ENCODE measurements at places on chromosomes 1 and 21.

DNA sequence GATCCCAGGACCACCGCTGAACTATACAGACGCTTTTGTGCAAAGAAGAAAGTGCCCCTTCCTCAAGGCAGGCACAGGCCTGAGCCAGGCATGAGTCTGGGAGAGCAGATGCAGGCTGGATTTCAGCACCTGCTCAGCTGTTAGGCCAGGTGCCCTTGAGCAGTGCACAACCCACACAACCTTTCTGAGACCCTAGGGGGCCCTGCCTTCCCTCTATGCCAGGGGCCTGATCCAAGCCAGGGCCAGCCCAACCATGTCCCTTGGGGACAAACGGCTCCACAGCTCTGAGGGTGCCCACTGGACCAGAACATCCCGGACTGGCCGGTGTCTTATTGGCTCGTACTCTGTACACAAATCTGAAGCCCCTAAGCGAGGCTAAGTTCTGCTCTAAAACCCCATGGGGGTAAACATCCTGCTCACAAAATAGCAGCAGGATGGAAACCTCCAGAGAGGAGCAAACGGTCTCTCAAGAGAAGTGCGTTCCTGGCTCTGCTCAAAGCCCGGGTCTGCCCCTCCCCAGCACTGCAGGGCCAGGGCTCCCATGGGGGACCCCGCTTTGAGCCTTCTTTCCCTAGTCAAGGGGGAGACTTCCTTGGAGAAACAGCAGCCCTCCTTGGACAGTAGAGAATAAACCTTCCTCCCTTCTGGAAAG is 275.1 kb downstream of the NPHP4 start:
- DNase-seq = no peak

- DNase-seq = no peak
Observed at GRCh38 chr1:158516966-158517365, 37.2 kb downstream of the OR6Y1 start.

- DNase-seq = no peak
Observed at GRCh38 chr1:58996341-58997059, 212.7 kb upstream of the JUN start.

DNA sequence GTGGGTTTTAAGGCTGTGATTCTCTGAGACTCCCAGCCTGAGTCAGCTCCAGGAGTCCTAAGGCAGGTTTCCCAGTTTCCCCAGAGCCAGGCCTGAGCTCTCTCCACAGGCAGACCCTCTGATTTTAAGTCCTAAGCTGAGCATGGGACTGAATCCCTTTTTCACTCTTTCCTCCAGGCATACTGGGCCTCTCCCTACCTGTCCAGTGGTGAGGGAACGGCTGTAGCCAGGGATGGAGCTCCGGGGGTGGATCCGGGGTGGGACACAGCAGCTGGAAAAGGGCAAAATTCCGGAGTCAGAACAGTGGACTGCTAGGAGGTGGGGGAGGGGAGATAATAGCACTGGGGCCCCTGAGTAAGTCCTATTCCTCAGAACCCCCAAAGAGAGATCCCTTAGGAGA is 30.0 kb downstream of the DLGAP3 start:
- no peak for DNase-seq
